NCI-H1694 (cell line): ENCODE measurements at places on chromosomes 11 and 22.

- DNase-seq, result no peak
These were observed 230.3 kb upstream of the SESN3 start for GRCh38 chr11:95461348-95461747.

DNA sequence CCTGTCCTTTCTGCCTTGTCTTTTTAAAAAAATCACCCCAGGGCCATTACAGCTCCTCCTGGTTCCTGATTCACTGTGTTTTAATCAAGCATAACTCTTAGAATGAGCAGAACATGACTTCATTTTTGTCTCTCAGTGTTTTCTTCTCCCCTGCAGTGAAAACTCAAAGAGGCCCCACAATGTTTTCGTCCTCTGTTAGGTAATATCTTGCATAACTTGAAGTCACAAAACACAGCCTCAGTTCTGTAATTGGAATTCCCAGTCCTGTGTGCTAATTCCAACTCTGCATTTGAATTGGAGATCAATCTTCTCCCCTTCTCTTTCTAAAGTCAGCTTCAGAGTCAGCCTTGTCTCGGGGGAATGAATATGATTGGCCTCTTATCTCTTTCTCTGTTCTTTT lies 186.5 kb upstream of the NAV2 start:
- no peak for DNase-seq

DNA sequence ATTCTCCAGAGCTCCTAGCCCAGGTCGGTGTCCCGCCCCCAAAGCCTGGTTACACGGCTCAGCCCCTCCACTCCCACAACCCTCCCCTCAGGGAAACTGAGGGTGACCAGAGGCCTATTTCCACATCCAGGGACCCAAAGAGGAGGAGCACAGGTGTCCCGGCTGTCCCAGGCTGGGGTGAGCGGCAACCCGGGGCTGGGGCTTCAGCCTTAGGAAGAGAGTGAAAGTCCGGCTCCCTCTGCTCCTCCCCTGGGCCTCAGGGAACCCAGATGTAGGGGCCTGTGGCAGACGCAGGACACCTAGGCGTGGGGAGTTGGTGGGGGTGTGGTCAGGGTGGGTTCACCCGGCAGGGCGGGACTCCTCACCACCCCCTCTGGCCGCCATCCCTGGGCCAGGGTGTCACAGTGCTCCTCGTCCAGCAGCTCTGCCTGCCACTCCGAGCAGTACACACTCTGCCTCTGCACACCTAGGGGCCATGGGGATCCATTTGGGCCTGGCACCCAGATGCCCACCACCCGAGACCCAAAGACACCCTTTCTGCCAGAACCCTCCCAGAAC lies 63.1 kb downstream of the ARFGAP3 start:
- no peak for DNase-seq

GRCh38 chr11:68254421-68254820 lies 17.4 kb downstream of the C11orf24 start:
- DNase-seq, result no peak

- no peak for DNase-seq
These were observed 69.7 kb upstream of the GRK3 start for GRCh38 chr22:25494774-25495173.

DNA sequence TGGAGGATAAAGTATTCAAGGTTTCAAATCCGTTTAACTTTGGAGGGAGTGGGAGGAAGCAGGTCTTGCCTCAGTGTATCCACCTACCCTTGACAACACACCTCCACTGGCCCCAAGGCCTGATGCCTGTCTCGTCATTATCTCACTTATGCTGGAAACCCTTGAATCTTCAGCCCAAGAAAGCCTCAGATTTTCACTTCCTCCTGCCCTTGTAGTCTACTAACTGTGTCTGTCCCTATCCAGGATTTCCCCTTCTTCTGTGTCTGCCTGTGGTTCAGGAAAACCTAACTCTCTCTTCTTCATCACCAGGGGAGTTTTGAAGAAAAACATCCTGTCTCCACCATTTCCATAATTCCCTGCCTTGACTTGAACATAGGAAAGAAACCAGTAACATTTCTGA lies 56.1 kb downstream of the SYT9 start:
- no peak for DNase-seq

DNA sequence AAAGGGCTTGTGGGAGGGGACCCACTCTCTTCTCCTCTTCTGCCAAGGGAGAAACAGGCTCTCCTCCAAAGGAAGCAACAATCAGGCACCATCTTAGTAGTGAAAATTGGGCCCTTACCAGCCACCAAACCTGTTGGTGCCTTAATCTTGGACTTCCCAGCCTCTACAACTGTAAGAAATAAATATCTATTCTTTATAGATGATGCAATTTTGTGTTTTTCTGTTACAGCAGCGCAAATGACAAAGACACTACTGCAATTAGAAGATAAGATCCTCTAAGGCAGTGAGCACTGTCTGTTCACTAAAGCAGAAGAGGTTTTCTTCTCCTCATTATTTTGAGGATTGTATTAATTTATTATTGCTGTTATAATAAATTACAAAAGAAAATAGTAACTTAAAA lies 691.4 kb upstream of the CCDC179 start:
- DNase-seq, result no peak

- no peak for DNase-seq
These were observed 49.3 kb upstream of the IGLL5 start for GRCh38 chr22:22838148-22838786.

DNA sequence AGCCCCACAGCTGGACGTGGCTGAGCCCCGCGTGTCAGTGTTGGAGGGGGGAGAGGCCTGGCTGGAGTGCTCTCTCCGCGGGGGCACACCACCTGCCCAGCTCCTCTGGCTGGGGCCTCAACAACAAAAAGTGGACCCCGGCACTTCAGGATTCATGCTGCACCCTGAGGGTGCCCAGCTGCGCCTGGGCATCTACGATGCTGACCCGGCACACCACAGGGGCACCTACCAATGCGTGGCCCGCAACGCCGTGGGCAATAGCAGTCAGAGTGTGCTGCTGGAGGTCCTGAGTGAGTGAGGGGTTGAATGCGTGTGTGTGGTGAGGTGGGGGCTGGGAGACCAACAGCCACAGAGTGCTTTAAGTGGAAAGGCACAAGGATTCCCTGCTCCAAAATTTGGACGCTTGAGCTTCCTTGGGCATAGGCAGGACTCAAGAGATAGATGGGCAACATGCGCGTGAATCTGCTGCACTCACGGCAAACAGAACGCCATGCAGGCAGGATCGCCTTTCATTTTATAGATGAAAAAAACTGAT lies 7.6 kb downstream of the VSIG10L2 start:
- DNase-seq, result no peak

- no peak for DNase-seq
These were observed 8.6 kb upstream of the GTSE1 start for GRCh38 chr22:46287873-46288751.

GRCh38 chr11:696955-697491 lies 1.4 kb downstream of the TMEM80 start:
- DNase-seq, result no peak

- DNase-seq, result no peak
These were observed 6.5 kb downstream of the MN1 start for GRCh38 chr22:27795053-27795452.

GRCh38 chr11:3195251-3196160 lies 23.1 kb downstream of the MRGPRG start:
- no peak for DNase-seq

- no peak for DNase-seq
These were observed 1099.2 kb downstream of the LRRC4C start for GRCh38 chr11:40360206-40360798.

- no peak for DNase-seq
These were observed 1.3 kb upstream of the SDF2L1 start for GRCh38 chr22:21640810-21641209.

GRCh38 chr22:27142286-27142685 lies 484.9 kb downstream of the MIAT start:
- DNase-seq, result no peak

DNA sequence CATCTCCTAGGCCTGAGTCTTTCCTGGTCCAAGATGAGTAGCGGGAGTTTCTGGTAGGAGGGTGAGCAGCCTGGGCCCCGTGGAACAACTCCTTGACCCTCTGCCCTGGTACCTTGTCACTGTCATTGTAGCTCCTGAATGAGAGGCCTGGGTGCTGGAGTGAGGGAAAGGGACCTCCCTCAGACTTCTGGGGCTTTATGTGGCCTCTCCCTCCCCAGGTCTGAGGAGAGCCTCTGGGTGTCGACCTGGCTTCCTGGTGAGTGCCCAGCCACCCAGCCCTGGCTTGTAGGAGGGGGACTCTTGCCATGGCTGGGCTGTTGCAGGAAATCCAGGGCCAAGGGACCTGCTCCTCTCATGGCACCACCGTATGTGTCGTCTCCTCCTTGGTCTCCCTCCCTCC lies 3.9 kb downstream of the P2RY2 start:
- no peak for DNase-seq

GRCh38 chr11:111462329-111462728 lies 49.9 kb downstream of the BTG4 start:
- DNase-seq, result no peak

GRCh38 chr22:46830841-46831240 lies 68.4 kb downstream of the TBC1D22A start:
- no peak for DNase-seq

DNA sequence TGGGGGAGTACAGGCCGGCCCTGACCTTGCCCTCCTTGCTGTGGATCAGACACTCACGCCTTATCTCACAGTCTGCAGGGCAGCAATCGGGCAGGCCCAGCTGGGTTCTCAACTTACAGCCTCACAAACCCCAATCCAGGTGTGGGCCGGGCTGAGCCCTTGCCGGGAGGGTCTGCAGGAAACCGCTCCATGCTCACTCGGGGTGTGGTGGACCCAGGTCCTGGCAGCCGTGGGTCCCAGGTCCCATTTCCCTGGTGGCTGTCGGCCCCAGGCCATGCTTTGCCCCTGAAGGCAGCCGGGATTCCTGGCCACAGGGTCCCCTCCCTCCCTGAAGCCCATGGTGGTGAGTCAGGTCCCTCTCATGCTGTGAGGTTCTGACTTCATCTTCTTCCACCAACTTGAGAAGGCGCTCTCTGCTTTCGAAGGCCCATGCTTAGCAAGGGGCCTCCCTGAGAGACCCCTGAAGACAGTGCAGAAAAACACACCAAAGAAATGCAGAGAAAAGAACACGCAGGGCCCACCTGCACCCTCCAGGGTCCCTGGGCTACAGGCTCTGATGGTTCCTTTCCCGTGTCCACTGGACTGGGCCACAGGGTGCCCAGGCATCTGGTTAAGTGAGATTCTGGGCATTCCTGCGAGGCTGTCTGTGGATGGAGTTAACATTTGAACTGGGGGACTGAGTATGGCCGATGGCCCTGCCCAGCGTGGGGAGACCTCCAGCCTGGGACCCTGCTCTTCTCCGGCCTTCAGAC lies 588.2 kb downstream of the BRD1 start:
- no peak for DNase-seq

DNA sequence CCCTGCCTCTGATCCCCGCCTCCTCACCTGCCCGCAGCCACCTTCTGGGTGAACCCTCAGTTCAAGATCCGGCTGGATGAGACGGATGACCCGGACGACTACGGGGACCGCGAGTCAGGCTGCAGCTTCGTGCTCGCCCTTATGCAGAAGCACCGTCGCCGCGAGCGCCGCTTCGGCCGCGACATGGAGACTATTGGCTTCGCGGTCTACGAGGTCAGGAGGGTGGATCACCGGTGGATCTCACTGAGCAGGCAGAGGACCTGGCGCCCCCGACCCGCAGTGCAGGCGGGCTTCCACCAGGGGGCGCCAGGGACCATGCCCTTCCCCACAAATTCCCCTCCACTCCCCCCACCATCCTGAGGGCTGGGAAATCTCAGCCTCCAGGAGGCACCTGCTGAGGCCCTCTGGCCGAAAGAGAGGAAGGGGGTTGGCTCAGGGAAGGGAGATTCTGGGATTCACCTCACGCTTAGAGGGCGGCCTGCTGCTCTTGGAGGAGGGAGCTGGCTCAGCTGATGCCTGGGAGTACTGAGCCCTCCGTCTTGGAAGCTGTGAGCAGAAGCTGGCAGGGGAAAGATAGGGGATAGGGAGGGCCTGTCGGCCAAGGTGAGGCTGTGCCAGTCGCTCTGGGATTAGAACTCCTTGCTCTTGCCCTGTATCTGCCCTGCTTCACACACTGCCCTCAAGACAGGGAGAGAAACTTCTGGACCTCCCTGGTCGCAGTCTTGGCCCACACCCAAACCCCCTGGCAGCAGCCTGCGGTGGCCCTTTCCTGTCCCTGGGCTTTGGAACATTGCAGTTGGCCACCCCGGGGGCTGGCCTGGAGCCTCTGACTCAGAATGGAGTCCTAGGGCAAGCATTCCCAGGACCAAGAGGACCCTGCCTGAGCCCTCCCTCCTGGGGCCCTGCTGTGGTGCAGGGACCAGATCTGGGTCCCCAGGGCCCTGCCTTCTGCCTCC lies 23.2 kb downstream of the CAPN1 start:
- DNase-seq, result peak; percentile 23
